Thoracic aorta (tissue), 2 donors: ENCODE measurements at places on chromosomes 5 and 9. TPM values are rescaled to one million over a fixed set of nuclear protein-coding genes. Genes with fewer than 3 reads are reported as not detected.

DNA sequence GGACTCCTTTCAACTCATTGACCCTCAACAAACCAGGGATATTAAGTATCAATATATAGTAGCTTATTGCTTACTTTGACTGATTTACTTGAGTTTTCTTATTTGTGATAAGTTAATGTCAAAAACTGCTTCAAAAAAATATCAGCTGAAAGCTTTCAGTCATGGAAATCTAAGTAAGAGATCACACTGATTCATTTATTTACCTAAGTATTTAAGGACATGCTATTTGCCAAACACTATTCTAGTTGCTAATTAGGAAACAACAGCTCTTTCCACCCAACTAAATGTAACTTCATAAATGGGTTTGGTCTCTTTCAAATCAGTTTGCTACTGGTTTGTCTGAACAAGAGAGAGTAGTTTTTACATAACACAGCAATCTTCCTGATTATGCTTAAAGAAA is 48.2 kb downstream of the CHD1 start:
- no peaks in the 10 kb centered on the region for H3K4me1 ChIP-seq
- H3K27me3 ChIP-seq: no peaks in the 10 kb centered on the region
- H3K4me3 ChIP-seq: no peak overlapping the region

DNA sequence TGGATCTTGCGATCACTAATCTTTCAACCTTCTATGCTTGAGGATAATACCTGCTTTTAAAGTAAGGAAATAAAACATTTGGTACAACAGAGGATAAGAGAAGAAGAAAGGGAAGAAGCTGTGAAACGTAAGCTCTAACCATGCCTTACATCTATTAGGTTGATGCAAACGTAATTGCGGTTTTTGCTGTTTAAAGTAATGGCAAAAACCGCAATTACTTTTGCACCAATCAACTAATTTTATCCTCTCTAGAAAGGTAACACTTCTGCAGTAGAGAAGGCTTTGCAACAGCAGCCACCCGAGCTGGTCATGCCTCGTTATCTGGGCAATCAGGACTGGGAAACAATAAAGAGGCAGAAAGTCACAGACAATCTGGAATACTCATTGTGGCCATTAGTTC is 224.1 kb downstream of the MED10 start:
- no peak overlapping the region for H3K4me3 ChIP-seq
- H3K27me3 ChIP-seq: no peaks in the 10 kb centered on the region
- H3K27ac ChIP-seq: no peak overlapping the region

DNA sequence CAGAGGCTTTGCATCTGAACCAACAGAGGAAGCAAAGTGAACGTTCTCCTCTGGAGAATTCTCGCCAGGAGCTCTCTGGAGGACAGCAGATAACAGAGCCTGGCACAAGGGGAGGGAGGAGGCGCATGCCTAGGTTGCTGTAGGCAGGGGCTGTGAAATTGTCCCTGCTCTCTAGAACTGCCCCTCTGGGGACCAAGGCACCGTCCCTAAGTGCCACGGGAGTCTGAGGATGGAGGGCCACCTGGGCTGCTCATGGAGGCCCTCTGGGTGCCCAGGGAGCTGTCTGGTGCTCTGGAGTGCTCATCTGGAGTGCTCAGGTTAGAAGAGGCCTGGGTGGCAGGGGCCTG is 77.6 kb downstream of the CACNA1B start:
- H3K4me1 ChIP-seq: no peaks in the 10 kb centered on the region
- H3K27me3 ChIP-seq: no peaks in the 10 kb centered on the region
- no peak for DNase-seq

GRCh38 chr5:174741352-174741751 is 17.0 kb downstream of the MSX2 start:
- no peaks in the 10 kb centered on the region for H3K27me3 ChIP-seq
- no peak overlapping the region for H3K4me3 ChIP-seq
- DNase-seq: no peak
- no peaks in the 10 kb centered on the region for H3K36me3 ChIP-seq
- no peak overlapping the region for H3K27ac ChIP-seq

GRCh38 chr9:109095321-109095720 is 24.4 kb downstream of the TMEM245 start:
- no peak overlapping the region for H3K4me3 ChIP-seq
- no peak for DNase-seq
- H3K27ac ChIP-seq: no peak overlapping the region
- H3K4me1 ChIP-seq: peaks cover 47% of the 10 kb centered on the region
- H3K27me3 ChIP-seq: no peaks in the 10 kb centered on the region

GRCh38 chr5:68264024-68264956 is 48.7 kb downstream of the PIK3R1 start:
- H3K27me3 ChIP-seq: no peaks in the 10 kb centered on the region
- H3K36me3 ChIP-seq: no peaks in the 10 kb centered on the region
- no peak overlapping the region for H3K4me3 ChIP-seq
- H3K27ac ChIP-seq: peak overlapping the region; percentile 75
- DNase-seq: no peak
- peaks cover 80% of the 10 kb centered on the region for H3K4me1 ChIP-seq

GRCh38 chr5:10288592-10289219 is 19.0 kb downstream of the CMBL start:
- no peak overlapping the region for H3K4me3 ChIP-seq
- no peaks in the 10 kb centered on the region for H3K27me3 ChIP-seq
- no peaks in the 10 kb centered on the region for H3K4me1 ChIP-seq
- peaks cover 4% of the 10 kb centered on the region for H3K36me3 ChIP-seq
- DNase-seq: no peak
- peak overlapping the region; percentile 33 for H3K27ac ChIP-seq

- no peaks in the 10 kb centered on the region for H3K27me3 ChIP-seq
- H3K36me3 ChIP-seq: no peaks in the 10 kb centered on the region
- DNase-seq: peak; percentile 78
- H3K27ac ChIP-seq: peak overlapping the region; percentile 99
Measured at GRCh38 chr9:129174102-129174723, 3.8 kb downstream of the IER5L start.

GRCh38 chr9:114908104-114908622 is 22.2 kb downstream of the TNFSF8 start:
- no peaks in the 10 kb centered on the region for H3K36me3 ChIP-seq
- no peak for DNase-seq

The OR1Q1 gene
- total RNA-seq: not detected
